Activated CD8-positive, alpha-beta memory T cell treated with anti-CD3 and anti-CD28 coated beads, Interleukin-2, amount 50 U/mL, for 48 hours (primary cell): ENCODE measurements at places on chromosomes 3 and 15.

DNA sequence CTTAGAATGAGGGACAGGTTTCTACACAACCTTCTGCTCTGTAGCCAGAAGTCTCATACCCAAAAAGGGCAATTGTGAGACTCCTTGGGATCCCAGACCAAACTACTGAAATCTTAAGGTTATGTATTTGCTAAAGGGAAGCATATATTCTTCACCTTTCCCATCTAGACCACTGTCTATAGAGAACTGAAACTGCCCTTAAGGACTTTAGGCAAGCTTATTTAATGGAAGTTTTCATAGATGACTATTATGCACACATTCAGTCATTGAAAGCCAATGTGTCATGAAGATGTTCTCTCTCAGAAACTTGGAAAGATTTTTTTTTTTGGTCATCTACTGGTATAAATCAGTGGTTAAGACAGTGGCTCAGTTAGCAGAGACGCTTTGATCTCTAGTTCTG is 365.3 kb downstream of the MCTP2 start:
- DNase-seq, result no peak

DNA sequence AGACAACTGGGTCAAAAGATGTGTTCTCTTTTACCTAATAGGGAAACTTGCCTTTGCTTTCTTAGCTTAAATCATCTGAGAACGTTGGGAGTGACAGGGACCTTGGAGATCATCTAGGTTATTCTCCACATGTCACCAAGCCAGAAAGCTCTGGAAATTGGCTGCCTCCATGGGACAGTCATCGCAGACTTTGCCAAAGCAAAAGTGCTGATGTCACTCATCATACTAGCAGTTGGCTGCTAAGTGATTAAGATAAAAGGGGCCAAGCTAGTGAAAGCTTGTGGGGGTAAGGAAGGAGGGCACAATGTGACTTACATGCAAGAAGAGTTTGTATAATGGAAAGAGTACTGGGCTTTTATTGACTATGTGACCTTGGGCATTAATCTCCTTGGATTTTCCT is 198.0 kb upstream of the PFN2 start:
- DNase-seq, result no peak

DNA sequence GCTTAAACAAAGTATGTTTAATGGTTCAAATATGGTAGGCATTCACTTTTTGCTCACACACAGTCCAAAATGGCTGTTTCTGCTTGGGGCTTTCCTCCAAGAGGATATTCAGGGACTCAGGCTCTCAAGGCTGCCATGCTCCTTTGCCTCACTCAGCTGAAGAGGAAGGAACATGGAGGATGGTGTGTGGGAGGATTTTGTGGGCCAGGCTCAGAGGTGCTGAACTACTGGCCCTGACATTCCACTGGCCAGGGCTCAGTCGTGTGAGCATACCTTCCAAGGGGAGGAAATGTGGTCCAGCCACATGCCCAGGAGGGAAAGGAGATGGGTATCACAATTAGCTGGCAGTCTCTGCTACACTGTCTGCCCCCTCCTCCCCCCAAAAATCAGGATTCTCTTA is 8.7 kb downstream of the PXYLP1 start:
- no peak for DNase-seq

- no peak for DNase-seq
Observed at GRCh38 chr3:8519774-8520448, 18.3 kb downstream of the LMCD1 start.

DNA sequence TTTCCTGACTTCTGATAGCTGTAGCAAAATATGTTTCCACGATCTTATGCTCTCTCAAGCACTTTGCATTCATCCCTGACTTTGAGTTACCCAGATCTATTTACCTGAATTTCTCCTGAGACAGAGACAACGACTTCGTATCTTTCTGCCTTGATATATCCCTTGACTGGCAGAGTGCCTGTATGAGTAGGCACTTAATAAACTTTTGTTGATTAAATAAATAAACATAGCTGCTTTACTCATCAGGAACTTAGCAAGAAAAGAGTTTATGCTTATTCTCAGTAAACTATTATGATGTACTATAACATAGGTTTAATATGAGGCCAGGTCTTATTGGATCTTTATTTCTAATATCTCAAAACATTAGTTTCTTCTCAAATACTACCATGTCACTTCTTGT is 85.6 kb upstream of the PHLDB2 start:
- no peak for DNase-seq

DNA sequence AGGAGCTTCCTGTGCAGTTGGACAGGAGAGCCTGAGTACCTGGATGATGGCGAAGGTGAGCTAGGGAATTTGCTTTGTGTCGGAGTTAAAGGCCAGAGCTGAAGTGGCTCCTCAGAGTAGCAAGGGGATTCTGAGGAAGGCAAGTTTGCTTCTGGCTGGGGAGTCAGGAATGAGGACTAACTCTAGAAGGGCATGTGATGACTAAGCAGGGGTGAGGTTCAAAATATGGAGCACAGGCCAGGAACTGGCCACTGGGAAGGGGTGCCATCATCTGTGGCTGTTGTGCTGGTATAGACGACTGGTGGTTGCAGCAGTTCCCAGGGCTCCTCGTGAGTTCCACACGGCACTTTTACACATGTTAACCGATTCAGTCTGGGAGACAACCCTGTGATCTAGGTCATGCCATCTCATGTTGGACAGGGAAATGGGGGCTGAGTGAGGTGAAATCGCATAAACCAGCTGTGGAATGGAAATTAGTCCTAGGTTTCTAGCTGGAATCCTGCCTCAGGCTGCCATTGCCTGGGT is 100.8 kb downstream of the EEFSEC start:
- no peak for DNase-seq

GRCh38 chr3:166837535-166837934 is 542.6 kb downstream of the ZBBX start:
- no peak for DNase-seq

DNA sequence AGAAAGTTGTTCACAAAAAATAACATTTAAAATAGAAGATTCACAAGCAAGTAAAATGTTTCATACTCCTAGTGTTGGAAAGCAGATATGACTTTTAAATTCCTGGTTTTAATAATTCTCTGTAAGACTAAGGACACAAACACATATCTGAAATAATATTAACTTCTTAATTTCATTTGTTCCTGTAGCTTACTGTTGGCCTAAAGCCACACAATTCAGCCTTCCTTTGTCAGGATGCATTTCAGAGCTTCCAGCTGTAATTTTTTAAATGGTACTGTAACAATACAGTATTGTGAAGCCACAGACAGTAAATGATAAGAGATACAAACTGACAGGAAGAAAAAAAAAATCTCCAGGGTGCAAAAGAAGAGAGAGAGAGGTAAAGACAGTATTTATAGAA is 84.2 kb downstream of the TMCC1 start:
- no peak for DNase-seq

GRCh38 chr3:44981751-44982150 is 5.7 kb downstream of the EXOSC7 start:
- no peak for DNase-seq

DNA sequence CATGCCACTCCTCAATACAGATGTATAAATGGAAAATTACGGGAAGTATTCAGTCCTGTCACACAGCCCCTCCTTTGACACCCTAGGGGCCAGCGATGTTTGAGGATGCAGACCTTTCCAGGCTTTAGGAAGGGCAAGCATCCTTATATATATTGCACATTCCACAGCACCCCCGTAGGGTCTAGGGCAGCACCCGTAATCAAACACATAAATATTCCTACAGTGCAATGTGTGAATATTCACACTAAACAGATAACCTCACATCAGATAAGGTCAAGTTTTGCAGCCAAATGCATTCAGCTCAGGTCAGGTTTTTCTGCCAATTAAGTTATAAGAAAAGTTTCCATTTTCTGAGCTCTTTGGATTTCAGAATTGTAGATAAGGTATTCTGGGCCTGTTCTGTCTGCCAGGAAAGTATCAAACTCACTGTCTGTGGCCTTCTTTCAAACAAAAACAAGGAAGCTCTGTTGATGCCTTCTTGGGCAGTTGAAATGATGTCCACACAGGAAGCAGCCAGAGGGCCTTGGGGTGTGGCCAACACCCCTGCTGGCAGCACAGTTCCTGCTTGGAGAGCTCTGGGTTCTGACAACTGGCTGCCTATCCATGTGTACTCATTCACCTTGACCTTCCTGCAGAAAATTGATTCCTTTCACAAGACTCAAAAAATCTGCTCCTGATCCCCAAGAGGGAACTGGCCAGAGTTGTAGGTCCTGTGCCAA is 427.0 kb downstream of the NTRK3 start:
- DNase-seq, result no peak

- DNase-seq, result no peak
Observed at GRCh38 chr3:51269466-51269865, 115.6 kb upstream of the MANF start.

DNA sequence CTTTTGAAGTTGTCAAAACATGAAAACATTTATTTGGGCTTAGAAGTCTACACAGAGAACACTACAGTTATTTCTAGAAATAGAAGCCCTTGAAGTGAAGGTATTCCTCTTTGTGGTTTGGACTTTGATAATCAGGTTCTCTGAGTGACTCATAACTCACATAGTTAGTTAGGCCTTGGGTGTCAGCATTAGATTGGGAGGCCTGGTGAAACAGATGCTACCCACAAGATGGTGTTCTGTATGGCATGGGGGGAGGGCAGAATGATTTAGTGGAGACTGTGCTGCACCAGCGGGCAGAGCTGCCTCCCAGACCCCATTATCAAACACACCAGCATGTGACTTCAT is 108.9 kb upstream of the ETV5 start:
- DNase-seq, result no peak

- no peak for DNase-seq
Observed at GRCh38 chr15:50298340-50298739, 32.8 kb upstream of the HDC start.

GRCh38 chr15:30958219-30958618 is 33.2 kb downstream of the MTMR10 start:
- DNase-seq, result no peak

- DNase-seq, result peak; percentile 38
Observed at GRCh38 chr3:45955017-45955647, 11.9 kb downstream of the CXCR6 start.

- DNase-seq, result no peak
Observed at GRCh38 chr15:23647421-23648370, at the start of gene MAGEL2. Gene MAGEL2, minus strand, starts transcription at chr15:23647867. Its CDS starts 125 bp downstream, at chr15:23647742.

GRCh38 chr3:158918008-158918407 is 116.2 kb downstream of the MFSD1 start:
- DNase-seq, result no peak

GRCh38 chr3:194070634-194071409 is 65.1 kb upstream of the HES1 start:
- DNase-seq, result peak; percentile 87

GRCh38 chr15:52858782-52859176 is 68.6 kb upstream of the ONECUT1 start:
- DNase-seq, result no peak

- no peak for DNase-seq
Observed at GRCh38 chr15:48222627-48223026, 16.5 kb downstream of the SLC12A1 start.

DNA sequence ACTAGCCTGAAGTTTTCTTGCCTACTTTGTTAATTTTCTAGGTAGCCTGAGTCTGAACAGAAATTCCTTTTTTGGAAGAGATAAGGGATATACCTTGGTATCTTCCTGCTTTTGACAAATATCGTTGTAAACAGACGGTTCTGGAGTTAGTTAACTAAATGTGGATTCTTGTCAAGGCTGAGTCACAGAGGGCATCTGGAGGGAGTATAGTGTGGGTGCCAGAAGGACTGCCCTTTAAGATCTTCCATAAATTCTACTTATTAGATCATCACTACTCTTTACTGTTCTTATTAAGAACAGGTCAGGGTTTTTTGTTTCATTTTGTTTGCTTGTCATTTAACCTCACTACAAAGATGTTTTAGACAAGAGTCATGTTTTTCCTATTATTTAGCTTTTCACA is 125.3 kb upstream of the SKOR1 start:
- DNase-seq, result no peak

GRCh38 chr3:77071809-77072208 is 31.9 kb downstream of the ROBO2 start:
- no peak for DNase-seq

GRCh38 chr3:71064291-71064955 is 519.1 kb downstream of the FOXP1 start:
- DNase-seq, result peak; percentile 81

- no peak for DNase-seq
Observed at GRCh38 chr15:66167854-66168253, 85.7 kb downstream of the MEGF11 start.

DNA sequence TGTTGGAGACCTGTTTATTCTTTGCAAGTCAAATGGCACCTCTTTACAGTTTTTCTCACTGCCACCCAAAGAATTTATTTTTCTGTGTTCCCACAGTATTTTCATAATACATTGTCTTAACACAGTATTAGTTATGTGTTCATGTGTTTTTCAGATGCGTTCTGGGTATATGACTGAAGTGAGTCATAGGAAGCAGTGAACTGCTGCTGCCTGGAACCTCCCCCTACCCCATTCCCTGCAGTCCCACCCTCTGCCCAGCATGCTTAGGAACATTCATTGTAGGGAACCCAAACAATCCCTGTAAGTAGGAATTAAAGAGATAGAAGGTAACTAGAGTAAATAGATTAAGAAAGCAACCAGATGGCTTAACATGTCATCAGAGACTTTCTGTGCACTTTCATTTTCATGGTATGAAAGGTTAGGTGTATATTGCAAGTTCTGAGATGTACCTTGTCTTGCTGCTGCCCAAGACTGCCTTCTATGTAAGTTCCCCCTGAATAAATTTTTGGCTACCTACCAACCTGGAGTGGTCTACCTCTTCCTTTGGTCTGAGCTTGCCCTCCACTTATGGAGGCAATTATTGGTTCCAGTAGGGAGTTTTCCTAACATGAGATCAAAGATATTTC is 21.9 kb upstream of the SQOR start:
- DNase-seq, result no peak

GRCh38 chr3:18765161-18765560 is 340.0 kb upstream of the SATB1 start:
- no peak for DNase-seq

DNA sequence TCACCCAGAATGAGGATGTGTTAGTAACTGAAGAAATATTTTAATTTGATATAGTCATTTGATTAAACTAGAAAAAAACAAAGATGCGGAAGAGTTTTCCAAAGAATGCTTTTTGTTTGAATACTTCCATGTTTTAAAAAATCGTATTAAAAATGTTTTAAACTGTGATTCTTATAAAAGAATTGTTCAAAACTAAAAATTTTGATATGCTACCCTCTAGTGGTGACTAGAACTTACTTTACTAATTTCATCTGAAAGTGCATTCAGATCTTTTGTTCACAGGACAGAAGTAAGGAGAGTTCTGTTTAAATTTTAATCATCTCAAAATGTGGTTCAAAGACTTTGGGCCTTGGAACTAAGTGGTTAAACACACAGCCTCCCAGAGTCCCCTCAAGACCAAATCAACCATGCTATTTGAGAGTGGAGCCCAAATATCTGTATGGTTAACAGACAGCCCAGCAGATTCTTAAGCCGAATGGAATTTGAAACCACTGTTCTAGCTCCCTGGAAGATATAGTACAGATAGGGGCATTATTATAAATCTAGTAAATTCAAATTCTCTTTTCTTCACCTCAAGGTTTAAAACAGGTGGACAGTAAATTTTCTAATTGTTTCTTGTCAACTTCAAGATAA is 45.2 kb upstream of the SYNPR start:
- no peak for DNase-seq

- no peak for DNase-seq
Observed at GRCh38 chr3:191244242-191244867, 45.3 kb downstream of the OSTN start.
